ENCODE measurements at places on chromosomes 2 and 18.

DNA sequence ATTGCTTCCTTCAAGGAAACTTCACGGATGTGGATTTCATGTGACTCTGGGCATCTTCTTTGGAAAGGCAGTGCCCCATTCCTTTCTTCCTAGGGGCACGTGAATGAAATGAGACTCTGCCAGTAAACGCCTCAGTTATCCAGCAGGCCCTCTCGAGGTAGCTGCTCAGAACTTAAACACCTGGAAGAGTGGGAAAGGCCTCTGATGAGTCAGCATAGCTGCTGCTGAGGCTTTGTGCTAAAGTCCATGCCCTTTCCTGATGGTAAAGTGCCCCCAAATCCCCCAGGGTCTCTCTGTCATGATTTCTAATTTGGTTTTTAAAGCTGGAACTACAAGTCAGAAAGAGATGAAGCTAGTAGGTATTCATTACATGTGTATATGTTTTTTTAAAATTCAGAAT lies 3.8 kb downstream of the SLC1A4 start:
- DNase-seq, result no peak

DNA sequence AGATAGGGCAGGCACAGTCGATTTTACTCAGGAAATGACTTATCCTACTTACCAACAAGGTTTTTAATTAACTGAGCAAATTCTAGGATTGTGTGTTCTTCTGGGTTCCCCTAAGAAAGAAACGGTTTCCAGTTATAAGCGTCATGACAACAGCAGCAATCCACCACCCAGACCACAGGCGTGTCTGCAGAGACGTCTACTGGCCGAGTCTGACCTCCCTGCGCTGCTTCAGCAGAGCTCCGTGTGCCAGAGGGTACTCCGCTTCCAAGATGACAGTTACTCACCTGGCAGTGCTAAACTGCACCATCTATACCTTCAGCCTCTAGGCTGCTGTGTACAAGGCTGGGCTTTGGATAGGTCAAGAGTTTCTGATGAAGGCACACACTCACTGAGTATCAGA lies 95.4 kb downstream of the UXS1 start:
- DNase-seq, result no peak

GRCh38 chr2:39120771-39121522 lies at the start of gene SOS1:
TSS of gene SOS1 (minus strand) at chr2:39121051. CDS start at chr2:39120422, 629 bp downstream.
- DNase-seq, result peak; percentile 85

DNA sequence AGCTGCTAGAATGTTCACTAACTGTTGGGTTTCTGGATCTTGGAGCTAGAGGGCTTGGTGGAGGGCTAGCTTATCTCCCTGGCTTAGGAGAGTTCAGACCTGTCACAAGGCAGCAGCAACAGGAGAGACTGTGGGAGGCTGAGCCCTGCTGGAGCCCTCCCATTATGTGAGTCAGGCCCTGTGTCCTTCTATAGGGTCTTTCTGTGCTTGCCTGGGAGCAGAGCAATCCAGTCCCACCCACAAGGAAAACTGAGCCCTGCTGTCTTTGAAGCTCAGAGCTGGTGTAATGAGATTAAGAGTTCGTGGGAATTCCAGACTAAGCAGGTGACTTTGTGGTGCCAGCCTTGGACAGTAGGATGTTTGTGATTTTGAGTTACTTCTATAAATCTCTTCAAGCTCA lies 249.0 kb downstream of the TTC32 start:
- no peak for DNase-seq

DNA sequence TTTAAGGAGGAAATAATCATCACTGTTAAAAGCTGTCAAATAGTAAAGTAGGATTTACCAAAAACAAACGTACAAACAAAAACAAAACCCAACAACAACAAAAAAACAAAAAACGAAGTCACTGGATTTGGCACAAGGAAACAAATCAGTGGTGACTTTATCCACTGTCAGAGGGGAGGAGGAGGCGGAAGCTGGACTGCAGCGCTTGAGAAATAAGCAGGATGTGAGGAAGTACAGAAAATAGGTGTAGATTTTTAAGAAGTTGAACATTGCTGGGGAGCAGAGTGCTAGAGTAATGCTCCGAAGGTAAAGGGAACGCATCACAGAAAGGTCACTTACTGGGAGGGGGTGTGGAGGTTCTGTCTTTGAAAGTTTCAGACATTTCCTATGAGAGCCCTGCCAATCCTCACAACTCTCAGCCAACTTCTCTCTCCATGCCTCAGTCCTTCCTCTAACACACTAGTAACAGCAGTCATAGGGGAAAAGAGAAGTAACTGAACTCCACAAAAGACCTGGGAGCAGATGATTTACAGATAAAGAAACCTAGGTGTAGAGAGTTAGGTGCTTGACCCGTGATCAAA lies 220.2 kb upstream of the SMAD7 start:
- no peak for DNase-seq

- DNase-seq, result no peak
Measured at GRCh38 chr2:202278036-202278760, 12.6 kb downstream of the NOP58 start.

DNA sequence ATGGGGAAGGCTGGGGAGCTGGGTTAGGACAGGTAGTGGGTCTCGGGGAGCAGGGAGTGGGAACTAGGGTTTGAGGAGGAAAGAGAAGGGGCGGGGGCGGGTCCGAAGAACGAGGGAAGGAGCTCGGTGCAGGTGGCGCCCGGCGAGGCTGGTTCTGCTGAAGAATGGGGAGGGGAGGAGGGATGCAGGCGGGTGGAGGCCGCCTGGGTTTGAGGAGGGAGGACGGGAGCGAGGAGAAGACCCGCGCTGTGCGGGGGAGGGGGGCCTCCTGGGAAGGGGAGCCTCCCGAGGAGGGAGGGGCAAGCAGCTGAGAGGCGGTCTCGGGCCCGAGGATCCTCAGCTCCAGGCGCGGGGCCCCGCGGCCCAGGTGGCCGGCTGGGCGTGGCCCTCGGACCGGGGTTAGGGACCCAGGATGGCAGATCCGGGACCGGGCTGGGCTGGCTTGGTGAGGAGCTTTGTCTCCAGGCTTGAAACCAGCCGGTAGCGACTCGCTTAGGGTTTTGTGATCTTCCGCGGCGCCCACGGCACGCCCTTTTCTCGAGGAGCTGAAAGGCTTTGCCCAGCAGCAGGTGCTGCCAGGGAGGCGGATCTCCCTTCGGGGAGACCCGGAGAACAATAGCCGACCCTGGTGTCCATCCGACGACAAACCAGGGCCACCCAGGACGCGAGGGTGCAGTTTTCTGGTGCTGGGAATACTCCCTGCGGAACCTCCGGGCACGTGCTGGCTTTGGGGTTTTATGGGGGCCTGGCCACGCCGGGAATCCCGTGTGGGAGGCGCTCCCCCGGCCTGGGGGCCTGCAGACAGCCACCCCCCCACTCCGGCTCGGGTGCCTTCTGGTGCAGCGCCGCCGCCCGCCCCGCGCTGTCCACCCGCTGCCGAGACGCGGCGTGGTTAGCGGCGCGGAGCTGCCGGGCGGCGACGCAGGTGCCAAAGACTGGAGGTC lies 1.4 kb downstream of the DPYSL5 start:
- DNase-seq, result no peak

- DNase-seq, result no peak
Measured at GRCh38 chr2:105324101-105324500, 5.4 kb downstream of the TGFBRAP1 start.

GRCh38 chr2:111653913-111654312 lies 230.1 kb downstream of the ANAPC1 start:
- DNase-seq, result no peak

DNA sequence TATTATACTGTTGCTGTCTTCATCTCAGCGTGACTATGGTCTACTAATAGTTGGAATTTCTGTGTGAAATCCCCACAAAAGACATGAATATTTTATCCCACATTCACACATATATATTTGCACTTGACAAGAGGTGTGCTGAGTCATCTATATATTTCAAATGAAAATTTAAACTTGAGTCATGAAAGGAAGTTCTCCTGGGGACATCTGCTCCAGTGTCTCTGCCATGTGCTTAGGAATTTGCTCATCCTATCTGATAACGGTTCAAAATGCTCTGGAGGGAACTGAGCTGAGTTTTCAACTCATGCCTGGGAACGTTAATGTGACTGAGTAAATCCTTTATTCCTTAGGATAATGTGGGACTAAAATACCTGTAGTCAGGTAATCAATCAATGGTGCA lies 326.2 kb upstream of the MEX3C start:
- DNase-seq, result no peak

- DNase-seq, result no peak
Measured at GRCh38 chr2:187011206-187011832, 162.3 kb upstream of the ZSWIM2 start.

DNA sequence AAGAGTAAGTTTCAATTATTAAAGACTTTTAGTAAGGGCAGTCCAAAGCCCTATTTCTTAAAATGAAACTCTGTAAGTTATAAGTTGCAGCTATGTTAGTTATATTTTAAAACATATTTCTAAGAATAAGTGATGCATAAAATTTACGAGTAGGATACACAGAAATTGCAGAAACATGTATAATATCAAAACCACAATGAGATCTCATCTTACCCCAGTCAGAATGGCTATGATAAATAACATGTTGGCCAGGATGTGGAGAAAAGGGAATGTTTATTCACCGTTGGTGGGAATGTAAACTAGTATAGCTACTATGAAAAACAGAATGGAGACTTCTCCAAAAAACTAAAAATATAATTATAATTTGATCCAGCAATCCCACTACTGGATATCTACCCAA lies 201.2 kb downstream of the CBLN2 start:
- no peak for DNase-seq

- DNase-seq, result no peak
Measured at GRCh38 chr2:232345251-232345650, 33.3 kb upstream of the ALPP start.

GRCh38 chr2:234251326-234252271 lies 201.1 kb downstream of the SPP2 start:
- no peak for DNase-seq

DNA sequence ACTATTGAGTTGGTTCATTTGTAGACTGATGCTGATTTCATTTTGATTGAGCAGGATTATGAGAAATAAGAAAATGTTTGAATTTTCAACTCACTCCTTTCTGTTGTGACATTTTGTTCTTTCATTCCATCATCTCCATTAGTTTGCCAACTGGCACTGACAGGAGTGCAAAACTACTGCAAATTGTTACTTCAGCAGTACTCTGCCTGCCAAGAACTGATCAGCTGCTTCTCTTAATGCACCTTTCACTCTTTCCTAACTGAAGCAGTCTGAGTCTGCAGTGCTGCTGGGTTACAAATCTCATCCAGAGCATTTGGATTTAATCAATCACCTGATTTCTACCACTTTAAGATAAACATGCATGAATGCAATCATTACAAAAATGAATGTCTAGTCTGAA lies 70.9 kb downstream of the TMEFF2 start:
- no peak for DNase-seq

GRCh38 chr18:9113468-9114149 lies 11.1 kb downstream of the NDUFV2 start:
- DNase-seq, result no peak

DNA sequence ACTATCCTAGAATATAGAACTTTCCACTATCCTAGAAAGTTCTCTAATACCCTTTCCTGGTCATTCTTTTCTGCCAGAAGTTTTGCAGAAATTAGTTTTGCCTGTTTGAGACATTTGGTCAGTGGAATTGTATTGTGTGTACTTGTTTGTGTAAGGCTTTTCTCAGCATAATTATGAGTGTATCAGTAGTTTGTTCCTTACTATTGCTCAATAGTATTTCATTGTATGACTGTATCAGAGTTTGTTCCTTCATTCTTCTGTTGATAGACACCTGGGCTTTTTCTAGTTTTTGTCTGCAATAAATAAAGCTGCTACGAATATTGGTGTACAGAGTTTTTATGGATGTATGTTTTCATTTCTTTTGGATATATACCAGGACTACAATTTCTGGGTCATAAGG lies 27.2 kb downstream of the CCDC138 start:
- no peak for DNase-seq

- DNase-seq, result no peak
Measured at GRCh38 chr18:54616220-54616848, 25.3 kb downstream of the DYNAP start.

Measured in stimulated activated CD8-positive, alpha-beta memory T cell treated with anti-CD3 and anti-CD28 coated beads, Interleukin-4, amount 100 ng/mL, for 1 hour (primary cell).